ENCODE measurements at places on chromosomes 3 and 15.

DNA sequence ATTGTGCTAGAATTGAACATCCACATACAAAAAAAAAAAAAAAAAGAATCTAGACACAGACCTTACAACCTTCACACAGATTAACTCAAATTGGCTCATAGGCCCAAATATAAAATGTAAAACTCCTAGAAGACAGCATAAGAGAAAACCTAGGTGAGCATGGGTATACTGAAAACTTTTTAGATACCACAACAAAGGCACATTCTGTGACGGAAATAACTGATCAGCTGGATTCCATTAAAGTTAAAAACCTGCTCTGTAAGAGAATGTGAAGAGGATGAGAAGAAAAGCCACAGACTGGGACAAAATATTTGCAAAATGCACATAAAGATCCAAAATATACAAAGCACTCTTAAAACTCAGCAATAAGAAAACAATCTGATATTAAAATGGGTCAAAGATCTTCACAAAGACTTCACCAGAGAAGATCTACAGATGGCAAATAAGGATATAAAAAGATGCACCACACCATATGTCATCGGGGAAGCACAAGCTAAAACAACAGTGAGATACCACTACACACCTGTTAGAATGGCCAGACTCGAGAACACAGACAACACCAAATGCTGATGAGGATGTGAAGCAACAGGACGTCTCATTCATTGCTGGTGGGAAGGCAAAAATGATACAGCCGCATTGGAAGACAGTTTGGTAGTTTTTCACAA, 167.9 kb downstream of the PDE8A start:
- DNase-seq, result no peak
- H3K4me1 ChIP-seq, result no peaks in the 10 kb centered on the region
- no peak overlapping the region for H3K27ac ChIP-seq
- H3K4me3 ChIP-seq, result no peak overlapping the region

GRCh38 chr3:11631820-11632219, 11.9 kb downstream of the VGLL4 start:
- no peak overlapping the region for H3K4me3 ChIP-seq
- H3K27me3 ChIP-seq, result no peaks in the 10 kb centered on the region
- H3K36me3 ChIP-seq, result no peaks in the 10 kb centered on the region
- H3K27ac ChIP-seq, result no peak overlapping the region

GRCh38 chr3:177687291-177687690, 490.0 kb upstream of the TBL1XR1 start:
- DNase-seq, result no peak
- H3K36me3 ChIP-seq, result no peaks in the 10 kb centered on the region
- H3K27me3 ChIP-seq, result no peaks in the 10 kb centered on the region
- H3K27ac ChIP-seq, result no peak overlapping the region

DNA sequence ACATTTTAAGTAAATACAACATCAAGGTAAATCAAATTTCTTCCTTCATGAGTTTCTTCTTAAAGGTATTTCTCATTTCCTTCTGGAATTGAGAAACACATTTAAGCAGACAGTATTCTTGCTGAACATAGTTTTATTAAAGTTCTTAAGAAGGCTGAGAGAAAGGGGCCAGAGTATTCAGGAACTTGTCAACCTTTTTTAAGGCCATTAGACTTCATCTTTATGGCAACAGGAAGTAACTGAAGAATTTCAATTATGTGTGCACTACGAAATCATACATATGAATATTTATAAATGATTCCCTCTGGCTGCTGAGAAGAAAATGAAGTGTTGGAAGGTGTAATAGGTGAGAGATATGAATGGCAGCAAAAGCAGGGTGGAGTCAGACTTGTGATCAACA, 829.4 kb upstream of the DPPA4 start:
- no peaks in the 10 kb centered on the region for H3K27me3 ChIP-seq
- no peak overlapping the region for H3K4me3 ChIP-seq
- no peaks in the 10 kb centered on the region for H3K36me3 ChIP-seq
- no peak for DNase-seq
- H3K4me1 ChIP-seq, result no peaks in the 10 kb centered on the region

DNA sequence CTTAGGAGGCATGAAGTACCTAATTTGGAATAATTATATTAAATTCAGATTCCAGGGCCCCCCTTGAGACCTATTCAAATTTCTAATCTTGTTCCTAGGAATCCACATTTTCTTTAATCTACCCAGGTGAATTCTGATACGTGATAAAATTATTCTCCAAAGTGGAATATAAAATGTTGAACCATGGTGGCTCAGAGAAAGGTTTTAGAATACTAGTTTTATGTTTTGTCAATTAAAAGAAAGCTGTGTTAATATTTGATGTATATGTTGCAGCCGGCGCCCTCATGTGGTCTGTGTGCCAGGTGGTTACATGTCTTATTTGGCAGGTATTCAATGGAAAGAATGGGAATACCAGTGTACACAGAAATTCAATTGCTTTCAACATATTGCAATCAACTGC, 321.8 kb downstream of the FEZF2 start:
- no peak overlapping the region for H3K4me3 ChIP-seq
- no peaks in the 10 kb centered on the region for H3K27me3 ChIP-seq
- no peaks in the 10 kb centered on the region for H3K36me3 ChIP-seq
- no peak for DNase-seq
- no peak overlapping the region for H3K27ac ChIP-seq

DNA sequence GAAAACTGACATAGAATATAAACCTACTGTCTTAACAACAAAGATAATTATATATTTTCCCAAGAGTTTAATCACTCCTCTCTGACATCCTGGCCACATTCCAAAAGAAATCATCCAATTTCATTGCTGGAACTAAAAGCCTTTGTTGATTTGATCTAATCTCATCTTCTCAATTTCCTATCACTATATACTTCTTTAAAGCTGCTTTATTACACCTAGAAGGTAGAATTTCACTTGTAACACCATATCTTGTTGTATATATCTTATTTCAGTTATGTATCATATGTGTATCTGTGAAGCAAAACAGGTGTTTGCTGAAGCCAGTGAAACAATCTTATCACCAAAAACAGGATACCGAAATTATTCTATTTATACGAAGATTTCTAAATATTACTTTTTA, 740.2 kb downstream of the ROBO1 start:
- H3K36me3 ChIP-seq, result no peaks in the 10 kb centered on the region
- no peaks in the 10 kb centered on the region for H3K27me3 ChIP-seq
- no peaks in the 10 kb centered on the region for H3K4me1 ChIP-seq
- DNase-seq, result no peak
- no peak overlapping the region for H3K4me3 ChIP-seq

DNA sequence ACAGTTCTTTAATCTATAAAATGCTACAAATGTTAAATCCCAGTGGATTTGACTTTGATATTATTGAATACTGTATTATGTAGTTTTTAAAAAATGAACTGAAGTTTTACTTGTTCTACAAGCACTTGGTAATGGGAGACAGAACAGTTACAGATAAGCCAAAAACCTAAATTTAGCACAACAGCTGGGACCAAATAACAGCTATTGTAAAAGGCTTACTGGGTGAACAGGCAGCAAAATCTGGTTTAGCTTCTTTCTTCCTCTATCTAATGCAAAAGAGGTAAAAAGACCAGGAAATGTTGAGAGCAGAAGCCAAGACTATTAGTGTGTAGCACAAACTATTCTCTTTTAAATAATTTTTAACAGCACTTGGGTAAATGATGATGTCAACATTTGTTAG, 1.6 kb upstream of the ATOSA start:
- DNase-seq, result no peak
- peaks cover 16% of the 10 kb centered on the region for H3K4me1 ChIP-seq
- peaks cover 4% of the 10 kb centered on the region for H3K36me3 ChIP-seq
- H3K4me3 ChIP-seq, result no peak overlapping the region
- no peaks in the 10 kb centered on the region for H3K27me3 ChIP-seq
- H3K27ac ChIP-seq, result no peak overlapping the region

GRCh38 chr3:143240886-143241285, 121.3 kb downstream of the CHST2 start:
- H3K4me1 ChIP-seq, result no peaks in the 10 kb centered on the region
- no peak overlapping the region for H3K4me3 ChIP-seq

- H3K36me3 ChIP-seq, result peaks cover 11% of the 10 kb centered on the region
- DNase-seq, result no peak
- no peak overlapping the region for H3K27ac ChIP-seq
- H3K27me3 ChIP-seq, result no peaks in the 10 kb centered on the region
These were observed 12.5 kb downstream of the DPH6 start for GRCh38 chr15:35533130-35534110.

GRCh38 chr3:125069452-125069851, 13.7 kb upstream of the HEG1 start:
- H3K36me3 ChIP-seq, result no peaks in the 10 kb centered on the region
- no peak overlapping the region for H3K4me3 ChIP-seq
- no peak overlapping the region for H3K27ac ChIP-seq
- no peaks in the 10 kb centered on the region for H3K4me1 ChIP-seq
- H3K27me3 ChIP-seq, result no peaks in the 10 kb centered on the region

- no peak overlapping the region for H3K4me3 ChIP-seq
- peaks cover 15% of the 10 kb centered on the region for H3K27me3 ChIP-seq
- H3K36me3 ChIP-seq, result no peaks in the 10 kb centered on the region
- H3K27ac ChIP-seq, result no peak overlapping the region
These were observed 140.1 kb downstream of the SMAD6 start for GRCh38 chr15:66841953-66842681.

GRCh38 chr3:120907659-120908029, 361 bp upstream of the STXBP5L start:
- H3K27me3 ChIP-seq, result peaks cover 26% of the 10 kb centered on the region
- H3K4me3 ChIP-seq, result no peak overlapping the region
- no peak for DNase-seq
- peaks cover 4% of the 10 kb centered on the region for H3K4me1 ChIP-seq
- no peaks in the 10 kb centered on the region for H3K36me3 ChIP-seq
- no peak overlapping the region for H3K27ac ChIP-seq

DNA sequence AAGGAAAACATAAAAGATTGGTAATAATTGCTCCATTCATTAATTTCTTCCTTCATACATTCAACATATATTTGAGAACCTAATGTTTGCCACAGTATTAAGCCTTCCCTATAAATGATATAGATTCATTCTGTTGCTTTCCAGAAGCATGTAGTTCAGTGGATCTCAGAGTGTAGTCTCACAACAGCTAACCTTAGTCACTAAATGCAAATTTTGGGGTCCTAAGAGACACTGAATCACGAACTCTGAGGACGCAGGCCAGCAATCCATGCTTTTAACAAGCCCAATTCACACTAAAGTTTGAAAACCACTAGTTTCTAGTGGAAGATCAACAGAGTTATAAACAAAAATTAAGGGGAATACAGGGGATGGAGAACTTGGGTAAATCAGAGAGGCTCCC, 7.2 kb upstream of the AQR start:
- no peak overlapping the region for H3K4me3 ChIP-seq
- peaks cover 5% of the 10 kb centered on the region for H3K36me3 ChIP-seq
- H3K27me3 ChIP-seq, result no peaks in the 10 kb centered on the region
- no peaks in the 10 kb centered on the region for H3K4me1 ChIP-seq
- H3K27ac ChIP-seq, result no peak overlapping the region

GRCh38 chr15:40388941-40389823, 6.7 kb downstream of the KNSTRN start:
- H3K27ac ChIP-seq, result no peak overlapping the region
- no peaks in the 10 kb centered on the region for H3K27me3 ChIP-seq
- H3K4me1 ChIP-seq, result no peaks in the 10 kb centered on the region
- H3K36me3 ChIP-seq, result peaks cover 30% of the 10 kb centered on the region
- no peak overlapping the region for H3K4me3 ChIP-seq

DNA sequence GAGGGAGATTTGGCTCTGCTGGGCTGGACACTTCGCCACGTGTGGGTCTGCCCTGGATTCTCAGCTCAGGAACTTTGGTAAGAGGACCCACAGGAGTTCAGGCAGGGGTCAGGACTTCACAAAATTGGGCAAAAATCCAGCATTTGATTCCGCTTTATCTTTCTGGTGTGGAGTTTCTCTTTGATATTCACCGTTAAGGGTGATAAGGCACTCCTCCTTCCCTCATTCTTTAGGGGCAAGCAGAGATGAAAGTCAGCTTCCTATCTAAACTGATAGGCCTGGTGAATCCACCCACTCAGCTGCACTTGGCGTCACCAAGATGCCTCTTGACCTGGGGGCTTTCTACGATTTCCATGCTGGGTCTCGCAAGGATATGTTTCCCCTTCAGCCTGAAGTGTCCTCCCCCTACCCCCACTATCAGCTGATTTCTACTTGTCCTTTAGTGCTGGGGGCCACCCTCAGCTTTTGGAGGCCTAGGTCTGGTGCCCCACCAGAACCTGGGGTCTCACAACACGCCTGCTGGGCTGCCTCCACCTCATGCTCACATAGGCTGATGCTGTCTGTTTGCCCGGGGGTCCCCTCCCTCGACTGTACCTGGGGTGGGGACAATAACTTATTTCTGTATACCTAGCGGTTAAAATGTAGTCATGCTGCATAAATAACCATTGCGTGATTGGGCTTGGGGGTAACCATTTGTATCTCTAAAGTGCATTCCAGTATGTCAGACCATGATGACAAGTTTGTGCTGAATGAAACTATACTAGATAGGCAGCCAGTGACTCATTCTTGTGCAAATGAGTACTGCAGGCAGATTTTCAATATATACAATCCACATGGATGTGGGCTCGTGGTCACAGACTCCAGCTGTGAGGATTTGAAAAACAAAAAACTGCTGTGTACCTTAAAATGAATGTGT, 248.3 kb downstream of the ADAMTS17 start:
- no peak overlapping the region for H3K4me3 ChIP-seq
- DNase-seq, result no peak
- H3K27ac ChIP-seq, result no peak overlapping the region
- no peaks in the 10 kb centered on the region for H3K27me3 ChIP-seq
- H3K4me1 ChIP-seq, result no peaks in the 10 kb centered on the region

- DNase-seq, result no peak
These were observed 999 bp downstream of the INSYN1 start for GRCh38 chr15:73751899-73752805.

GRCh38 chr3:190545191-190545590, 31.3 kb downstream of the IL1RAP start:
- H3K4me1 ChIP-seq, result no peaks in the 10 kb centered on the region
- no peak for DNase-seq
- no peaks in the 10 kb centered on the region for H3K36me3 ChIP-seq
- no peak overlapping the region for H3K27ac ChIP-seq
- H3K27me3 ChIP-seq, result no peaks in the 10 kb centered on the region
- no peak overlapping the region for H3K4me3 ChIP-seq

GRCh38 chr15:36004891-36005490, 459.0 kb upstream of the DPH6 start:
- no peaks in the 10 kb centered on the region for H3K4me1 ChIP-seq
- DNase-seq, result no peak
- H3K27ac ChIP-seq, result no peak overlapping the region

DNA sequence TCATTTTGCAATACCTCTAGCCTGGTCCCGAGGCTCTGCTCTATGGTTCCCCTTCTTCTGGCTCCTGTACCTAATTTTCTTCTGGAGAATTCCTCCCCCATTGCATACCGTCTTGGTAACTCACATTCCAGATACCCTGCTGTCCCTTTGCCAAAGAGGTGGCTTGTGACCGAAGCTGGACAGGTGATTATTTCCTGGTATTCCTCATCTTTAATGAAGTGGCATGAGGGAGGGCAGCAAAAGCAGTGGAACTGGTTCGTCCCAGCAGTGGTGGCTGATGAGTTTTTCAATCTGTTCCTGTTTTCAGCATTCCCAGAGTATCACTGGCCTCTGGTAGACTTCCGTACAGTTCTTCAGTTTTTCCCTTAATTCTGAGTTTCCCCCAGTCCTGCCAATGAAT, 186.2 kb upstream of the CADPS start:
- DNase-seq, result no peak
- no peaks in the 10 kb centered on the region for H3K4me1 ChIP-seq
- no peaks in the 10 kb centered on the region for H3K27me3 ChIP-seq
- no peak overlapping the region for H3K27ac ChIP-seq
- H3K4me3 ChIP-seq, result no peak overlapping the region

All from effector memory CD4-positive, alpha-beta T cell (primary cell).